ENCODE measurements at places on chromosomes 7 and 10.

GRCh38 chr10:8778713-8779112 lies 724.2 kb downstream of the GATA3 start:
- no peak for DNase-seq

DNA sequence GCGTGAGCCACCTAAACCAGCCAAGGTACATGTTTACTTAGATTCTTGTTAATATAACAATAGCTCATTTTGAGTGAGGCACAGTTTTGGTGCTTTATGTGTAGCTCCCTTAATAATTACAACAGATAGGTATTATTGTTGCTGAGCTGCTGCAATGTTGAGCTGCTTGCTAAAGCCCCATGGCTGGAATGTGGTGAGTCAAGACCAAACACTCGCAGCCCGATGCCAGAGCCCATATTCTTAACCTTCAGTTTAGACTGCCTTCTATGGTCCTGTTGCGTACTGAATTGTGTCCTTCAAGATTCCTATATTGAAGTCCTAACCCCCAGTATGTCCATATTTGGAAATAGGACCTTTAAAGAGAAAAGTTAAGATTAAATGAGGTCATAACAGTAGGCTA lies 407.1 kb downstream of the NEBL start:
- no peak for DNase-seq

- DNase-seq = no peak
Measured at GRCh38 chr10:98949306-98949705, 286.3 kb downstream of the HPSE2 start.

DNA sequence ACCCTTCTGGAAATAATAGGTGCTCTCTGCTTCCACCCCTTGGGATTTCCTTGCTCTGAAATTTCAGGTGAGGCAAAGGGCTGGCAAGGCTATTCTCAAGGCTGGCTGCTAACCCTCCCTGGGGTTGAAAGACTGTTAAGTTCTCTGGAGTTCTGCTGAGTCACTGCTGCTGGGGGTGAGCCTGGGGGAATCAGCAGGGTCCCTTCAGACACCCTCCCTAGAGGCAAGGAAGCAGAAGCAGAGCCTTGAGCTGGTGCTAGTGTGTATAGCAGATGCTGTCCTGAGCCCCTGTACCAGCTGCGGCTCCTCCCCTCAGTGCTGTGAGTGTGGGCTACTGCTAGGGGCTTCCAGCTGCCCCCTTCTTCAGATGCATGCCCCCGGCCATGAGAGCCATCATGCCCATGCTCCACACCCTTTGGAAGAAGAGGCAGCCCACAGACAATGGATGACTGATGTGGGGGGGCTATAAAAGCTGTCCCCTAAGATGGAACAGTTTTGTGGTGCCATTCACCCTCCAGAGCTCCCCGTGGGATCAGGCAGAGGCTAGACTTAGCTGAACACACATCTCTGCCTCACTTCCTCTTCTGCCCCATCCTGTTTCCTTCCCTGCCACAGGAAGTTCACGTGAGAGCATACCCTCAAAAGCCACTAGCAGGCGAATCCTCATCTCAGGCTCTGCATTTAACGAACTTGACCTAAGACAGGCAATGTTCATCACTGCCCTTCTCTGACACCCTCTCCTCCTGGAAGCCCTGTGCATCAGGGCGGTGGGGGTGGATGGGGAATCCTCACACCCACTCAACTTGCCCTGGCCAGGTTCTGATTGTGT lies 91.8 kb downstream of the SH3PXD2A start:
- DNase-seq = peak; percentile 41

- no peak for DNase-seq
Measured at GRCh38 chr10:72226418-72227027, 10.4 kb upstream of the ASCC1 start.

DNA sequence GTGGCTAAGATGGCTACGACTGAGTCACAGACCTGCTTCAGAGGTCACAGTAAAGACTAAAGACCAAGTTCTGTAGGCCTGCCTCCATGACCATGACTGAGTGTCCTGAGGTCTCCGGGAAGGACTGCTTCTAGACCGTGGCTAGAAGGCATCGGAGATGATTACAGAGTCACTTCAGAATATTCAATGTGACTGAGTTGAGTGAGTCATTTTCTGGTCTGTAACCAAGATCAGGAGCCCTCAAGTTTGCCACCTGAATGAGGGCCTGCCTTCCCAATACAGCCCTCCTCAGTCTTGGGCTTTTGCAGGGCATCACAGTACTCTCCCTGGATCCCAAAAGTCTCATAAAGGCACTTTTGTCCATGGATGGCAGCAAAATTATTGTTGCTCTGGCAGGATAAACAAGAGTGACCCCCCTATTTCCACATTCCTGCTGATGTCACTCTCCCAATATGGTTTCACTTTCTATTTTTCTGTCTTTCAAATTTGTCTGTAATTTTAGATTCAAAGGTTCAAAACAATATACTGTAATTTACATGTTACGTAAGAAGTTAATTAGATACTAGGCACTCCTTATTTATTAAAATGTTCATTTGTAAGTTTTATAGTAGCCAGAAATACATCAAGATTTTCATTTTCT lies 47.7 kb upstream of the ZNF92 start:
- no peak for DNase-seq

DNA sequence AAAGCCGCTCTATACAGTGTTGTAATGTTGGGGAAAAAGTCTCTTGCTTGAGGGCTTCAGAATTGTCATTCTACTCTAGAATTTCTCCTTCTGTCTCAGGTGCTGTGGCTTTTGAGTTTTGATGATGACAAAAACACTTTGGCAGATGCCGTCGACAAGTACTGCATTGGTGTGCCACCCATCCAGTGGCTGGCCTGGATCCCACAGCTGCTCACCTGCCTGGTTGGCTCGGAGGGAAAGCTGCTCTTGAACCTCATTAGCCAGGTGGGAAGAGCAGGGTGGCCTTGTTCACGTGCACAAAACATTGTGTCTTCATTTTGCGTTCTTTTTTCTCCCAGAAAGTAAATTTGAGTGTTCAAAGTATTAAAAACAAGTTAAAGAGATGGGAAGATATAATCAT lies 112.0 kb downstream of the TRRAP start:
- DNase-seq = no peak

DNA sequence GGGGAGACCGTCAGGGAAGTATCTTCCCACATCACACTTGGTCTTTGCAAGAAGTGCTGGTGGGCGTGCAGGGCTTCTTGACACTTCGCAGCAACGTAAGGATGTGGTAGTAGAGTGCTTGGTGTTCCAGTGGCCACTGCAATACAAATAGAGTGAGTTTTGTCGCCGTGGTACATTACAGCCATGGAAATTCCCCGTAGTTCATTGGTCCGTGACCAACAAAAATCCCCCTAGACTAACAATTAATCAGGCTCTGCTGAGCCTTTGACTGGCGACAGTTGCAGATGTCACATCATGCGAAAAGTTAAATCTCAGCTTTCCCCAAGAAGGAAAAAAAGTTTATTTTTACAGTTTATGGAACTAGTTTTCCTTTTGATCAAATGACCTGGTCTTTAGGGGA lies 134.7 kb downstream of the MGMT start:
- DNase-seq = no peak

- no peak for DNase-seq
Measured at GRCh38 chr10:5396556-5397300, 7.9 kb downstream of the TUBAL3 start.

DNA sequence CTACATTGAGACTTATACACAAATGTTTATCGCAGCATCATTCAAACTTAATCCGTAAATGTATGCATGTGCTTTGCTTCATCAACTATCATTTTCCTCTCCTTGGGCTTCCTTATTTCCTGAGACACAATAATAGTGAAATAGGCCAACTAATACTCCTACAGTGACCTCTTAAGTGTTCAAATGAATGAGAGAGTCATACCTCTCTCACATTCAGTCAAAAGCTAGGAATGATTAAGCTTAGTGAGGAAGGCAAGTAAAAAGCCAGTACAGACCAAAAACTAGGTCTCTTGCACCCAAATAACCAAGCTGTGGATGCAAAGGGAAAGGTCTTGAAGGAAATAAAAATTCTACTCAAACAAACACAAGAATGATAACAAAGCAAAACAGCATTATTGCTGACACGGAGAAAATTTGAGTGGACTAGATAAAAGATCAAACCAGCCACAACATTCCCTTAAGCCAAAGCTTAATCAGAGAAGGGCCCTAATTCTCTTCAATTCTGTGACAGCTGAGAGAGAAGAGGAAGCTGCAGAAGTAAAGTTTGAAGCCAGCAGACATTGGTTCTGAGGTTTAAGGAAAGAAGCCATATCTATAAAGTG lies 72.3 kb downstream of the GLCCI1 start:
- DNase-seq = no peak

- no peak for DNase-seq
Measured at GRCh38 chr10:132746801-132747625, 38.9 kb downstream of the NKX6-2 start.

DNA sequence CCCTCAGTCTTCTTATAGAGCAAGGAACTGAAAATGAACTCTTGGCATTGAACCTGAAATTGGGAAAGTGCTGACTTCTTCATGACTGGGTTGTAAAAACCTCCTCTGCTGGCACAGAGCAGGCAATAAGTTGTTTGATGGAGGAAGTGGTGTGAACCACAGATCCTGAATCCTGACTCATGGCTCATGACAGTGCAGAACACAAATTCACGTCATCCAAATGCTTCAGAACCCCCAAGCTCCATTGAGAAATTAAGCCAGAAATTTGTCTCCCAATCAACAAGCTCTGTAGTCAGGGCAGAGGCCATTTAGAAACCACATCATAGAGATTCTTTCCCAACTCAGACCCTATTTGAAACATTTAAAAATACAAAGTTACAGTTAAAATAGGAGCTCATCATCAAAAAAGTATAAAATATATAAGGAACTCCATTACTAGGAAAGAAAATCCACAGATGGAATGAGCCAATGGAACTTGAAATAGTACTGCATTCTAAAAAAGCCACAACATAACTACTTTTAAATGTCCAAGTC lies 10.3 kb upstream of the STK17A start:
- DNase-seq = peak; percentile 34

- no peak for DNase-seq
Measured at GRCh38 chr7:130420943-130421578, 19.8 kb downstream of the CEP41 start.

DNA sequence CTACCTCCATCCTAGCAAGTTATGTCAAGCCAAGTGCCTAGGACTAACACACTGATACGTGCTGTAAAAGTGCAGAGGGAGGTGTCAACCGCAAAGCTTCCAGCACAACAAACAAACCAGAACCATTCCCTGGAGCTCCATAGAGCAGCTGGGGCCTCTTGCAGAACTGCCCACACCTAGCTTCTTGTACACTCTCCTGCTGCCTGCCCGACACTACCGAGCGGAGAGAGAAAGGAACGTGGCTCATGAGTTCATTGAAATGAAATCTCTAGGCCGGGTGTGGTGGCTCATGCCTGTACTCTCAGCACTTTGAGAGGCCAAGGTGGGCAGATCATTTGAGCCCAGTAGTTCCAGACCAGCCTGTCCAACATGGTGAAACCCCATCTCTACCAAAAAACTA lies 73.5 kb downstream of the MKI67 start:
- DNase-seq = no peak

GRCh38 chr7:36138209-36138608 lies 14.8 kb upstream of the EEPD1 start:
- DNase-seq = no peak

DNA sequence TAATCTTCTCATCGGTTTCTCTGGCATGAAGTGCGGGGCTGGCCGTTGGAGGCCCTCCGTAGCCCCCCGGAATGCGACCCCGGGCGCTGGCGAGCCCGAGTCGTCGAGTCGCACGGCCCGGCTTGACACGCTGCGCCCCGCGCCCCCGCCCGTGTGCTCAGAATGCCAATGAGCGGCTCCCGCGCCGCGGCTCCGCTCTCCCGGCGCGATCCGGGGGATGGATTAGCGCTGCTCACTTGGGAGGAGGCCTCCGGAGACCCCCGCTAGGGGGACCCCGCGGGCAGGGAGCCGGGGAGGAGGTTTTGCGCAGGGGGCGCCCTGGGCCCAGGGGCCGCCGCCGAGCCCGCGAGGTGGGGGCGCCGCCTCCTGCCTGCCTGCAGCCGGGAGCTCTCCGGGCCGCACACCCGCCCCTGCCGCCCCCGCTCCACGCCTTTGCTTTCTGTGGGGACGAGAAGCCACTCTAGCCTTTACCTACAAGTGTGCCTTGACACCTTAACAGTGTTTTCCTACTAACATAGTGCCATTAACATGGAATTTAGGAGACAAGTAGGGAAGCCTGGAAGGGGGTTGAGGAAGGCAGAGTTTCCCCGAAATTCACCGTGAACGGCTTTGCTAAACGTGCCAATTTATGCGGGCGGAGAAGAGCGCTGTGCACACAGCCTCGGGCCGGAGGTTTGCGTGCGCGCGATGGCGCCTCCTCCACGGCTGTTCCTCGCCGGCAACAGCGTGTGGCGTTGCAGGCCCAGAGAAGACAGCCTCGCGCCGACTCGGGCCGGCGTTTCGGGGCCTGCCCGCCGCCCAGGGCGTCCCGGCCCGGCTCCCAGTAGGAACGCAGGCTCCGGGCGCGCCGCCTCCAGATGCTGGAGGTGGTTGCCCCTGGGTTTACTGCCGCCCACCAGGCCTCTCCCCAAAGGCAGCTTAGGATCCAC lies 7.1 kb downstream of the SHH start:
- no peak for DNase-seq

GRCh38 chr10:22700489-22700888 lies 13.9 kb downstream of the PIP4K2A start:
- no peak for DNase-seq

DNA sequence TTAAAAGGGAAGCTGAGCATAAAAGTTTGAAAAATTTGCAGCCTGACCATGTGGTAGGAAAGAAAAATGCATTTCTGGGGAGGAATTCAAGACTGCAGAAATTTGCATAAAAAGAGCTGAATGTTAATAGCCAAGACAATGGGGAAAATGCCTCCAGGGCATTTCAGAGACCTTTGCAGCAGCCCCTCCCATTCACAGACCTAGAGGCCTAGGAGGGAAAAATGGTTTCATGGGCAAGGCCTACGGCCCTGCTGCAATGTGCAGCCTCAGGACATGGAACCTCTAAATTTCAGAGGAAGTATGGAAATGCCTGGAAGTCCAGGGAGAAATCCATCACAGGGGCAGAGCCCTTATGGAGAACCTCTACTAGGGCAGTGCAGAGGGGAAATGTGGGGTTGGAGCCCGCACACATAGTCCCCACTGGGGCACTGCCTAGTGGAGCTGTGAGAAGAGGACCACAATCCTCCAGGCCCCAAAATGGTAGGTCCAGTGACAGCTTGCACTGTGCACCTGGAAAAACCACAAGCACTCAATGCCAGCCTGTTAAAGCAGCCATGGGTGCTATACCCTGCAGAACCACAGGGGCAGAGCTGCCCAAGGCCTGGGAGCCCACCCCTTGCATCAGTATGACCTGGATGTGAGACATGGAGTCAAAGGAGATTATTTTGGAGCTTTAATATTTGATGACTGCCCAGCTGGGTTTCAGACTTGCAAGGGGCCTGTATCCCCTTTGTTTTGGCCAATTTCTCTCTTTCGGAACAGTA lies 243.8 kb downstream of the DNAJB9 start:
- no peak for DNase-seq

GRCh38 chr10:96743988-96744585 lies 23.8 kb upstream of the PIK3AP1 start:
- no peak for DNase-seq

DNA sequence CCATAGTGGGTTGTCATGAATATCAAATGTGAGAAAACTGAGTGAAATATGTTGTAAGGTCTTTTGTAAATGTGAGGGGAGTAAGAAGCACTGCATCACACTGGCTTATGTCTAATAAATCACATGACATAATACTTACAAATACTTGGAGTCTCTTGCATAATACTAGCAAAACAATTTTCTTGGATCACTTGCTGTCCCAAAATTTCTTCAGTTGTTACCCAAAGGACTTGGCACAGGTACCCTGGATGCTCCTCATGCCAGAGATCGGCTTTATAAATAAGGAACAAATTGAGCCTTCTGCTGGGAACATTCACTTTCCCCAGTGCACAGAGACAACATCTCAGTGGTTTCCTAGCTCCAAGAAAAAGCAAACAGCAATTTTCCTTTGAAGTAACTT lies 5.0 kb upstream of the LRIT2 start:
- DNase-seq = no peak

Measured in CD4-positive, alpha-beta T cell treated with Interleukin-6 at 100 ng/mL for 8 hours (primary cell).